Glutamatergic neuron (in vitro differentiated cells): ENCODE measurements at places on chromosomes 2 and 18. TPM values are rescaled to one million over a fixed set of nuclear protein-coding genes. Genes with fewer than 3 reads are reported as not detected.

- H3K4me3 ChIP-seq, result no peak overlapping the region
- no peaks in the 10 kb centered on the region for H3K27me3 ChIP-seq
- H3K36me3 ChIP-seq, result no peaks in the 10 kb centered on the region
- no peaks in the 10 kb centered on the region for H3K4me1 ChIP-seq
- no peak for DNase-seq
Observed at GRCh38 chr2:151904807-151905206, 76.6 kb upstream of the ARL5A start.

DPYSL5 gene
- total RNA-seq, result 313 TPM

DNA sequence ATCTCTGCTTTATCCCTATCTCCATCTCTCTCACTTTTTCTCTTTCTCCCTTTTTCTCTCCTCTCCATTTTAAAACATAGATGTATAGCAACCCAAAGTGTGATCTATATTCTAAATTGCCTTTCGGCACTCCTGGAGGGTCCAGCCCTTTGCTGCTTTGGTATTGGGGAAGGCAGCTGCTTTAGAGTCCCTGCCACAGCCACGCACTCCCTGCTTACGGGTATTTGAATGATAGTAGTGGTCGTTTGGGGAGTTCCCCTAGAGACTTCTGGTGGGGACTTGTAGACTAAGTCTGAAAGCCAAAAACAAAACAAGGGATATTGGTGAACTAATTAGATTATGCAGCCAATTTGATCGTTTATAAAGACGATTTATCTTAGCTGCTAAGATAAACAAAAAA, 11.9 kb downstream of the QPCT start:
- peaks cover 7% of the 10 kb centered on the region for H3K4me1 ChIP-seq
- no peak overlapping the region for H3K27ac ChIP-seq
- no peak overlapping the region for H3K4me3 ChIP-seq
- no peaks in the 10 kb centered on the region for H3K36me3 ChIP-seq

IL36RN gene
- not detected for total RNA-seq

VSNL1 gene
- total RNA-seq, result 6.1 TPM

GRCh38 chr18:35939138-35939537, 33.3 kb upstream of the RMP24 start:
- H3K4me1 ChIP-seq, result peaks cover under 1% of the 10 kb centered on the region
- H3K27me3 ChIP-seq, result peaks cover 3% of the 10 kb centered on the region
- H3K27ac ChIP-seq, result no peak overlapping the region
- DNase-seq, result no peak
- no peak overlapping the region for H3K4me3 ChIP-seq

- H3K4me3 ChIP-seq, result no peak overlapping the region
- no peaks in the 10 kb centered on the region for H3K36me3 ChIP-seq
- H3K27me3 ChIP-seq, result peaks cover 3% of the 10 kb centered on the region
- peaks cover 4% of the 10 kb centered on the region for H3K4me1 ChIP-seq
Observed at GRCh38 chr2:27093430-27094352, 7.1 kb downstream of the KHK start.

DNA sequence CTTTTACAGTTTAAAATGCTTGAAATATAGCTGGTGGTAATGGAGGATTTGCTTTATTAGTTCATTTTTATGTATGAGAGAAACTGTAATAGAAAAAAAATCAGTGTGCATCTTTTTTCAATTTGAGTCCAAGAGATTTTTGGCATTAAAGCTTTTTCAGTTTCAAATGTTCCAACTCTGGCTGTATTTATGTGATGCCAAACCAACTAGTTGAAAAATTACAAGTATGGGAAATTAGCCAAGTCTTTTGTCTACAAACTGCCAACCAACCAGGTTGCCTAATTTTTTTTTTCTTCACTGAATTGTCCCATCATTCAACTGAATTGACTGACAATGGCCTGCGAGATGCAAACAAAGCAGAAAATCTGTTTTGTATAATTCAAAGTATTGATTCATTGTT, 95.7 kb downstream of the ICOS start:
- H3K4me3 ChIP-seq, result no peak overlapping the region
- DNase-seq, result no peak
- H3K36me3 ChIP-seq, result no peaks in the 10 kb centered on the region
- no peak overlapping the region for H3K27ac ChIP-seq
- H3K27me3 ChIP-seq, result no peaks in the 10 kb centered on the region

- peaks cover 3% of the 10 kb centered on the region for H3K27me3 ChIP-seq
- H3K27ac ChIP-seq, result no peak overlapping the region
- no peaks in the 10 kb centered on the region for H3K36me3 ChIP-seq
- H3K4me1 ChIP-seq, result no peaks in the 10 kb centered on the region
Observed at GRCh38 chr18:21194871-21195771, 46.9 kb upstream of the GREB1L start.

ADAM23 gene
- total RNA-seq, result 16.4 TPM

C2orf80 gene
- total RNA-seq, result not detected

GRCh38 chr2:88139203-88139702, 11.4 kb upstream of the FABP1 start:
- no peaks in the 10 kb centered on the region for H3K36me3 ChIP-seq
- H3K4me1 ChIP-seq, result no peaks in the 10 kb centered on the region
- H3K27me3 ChIP-seq, result peaks cover 2% of the 10 kb centered on the region
- no peak overlapping the region for H3K27ac ChIP-seq
- no peak overlapping the region for H3K4me3 ChIP-seq

DNA sequence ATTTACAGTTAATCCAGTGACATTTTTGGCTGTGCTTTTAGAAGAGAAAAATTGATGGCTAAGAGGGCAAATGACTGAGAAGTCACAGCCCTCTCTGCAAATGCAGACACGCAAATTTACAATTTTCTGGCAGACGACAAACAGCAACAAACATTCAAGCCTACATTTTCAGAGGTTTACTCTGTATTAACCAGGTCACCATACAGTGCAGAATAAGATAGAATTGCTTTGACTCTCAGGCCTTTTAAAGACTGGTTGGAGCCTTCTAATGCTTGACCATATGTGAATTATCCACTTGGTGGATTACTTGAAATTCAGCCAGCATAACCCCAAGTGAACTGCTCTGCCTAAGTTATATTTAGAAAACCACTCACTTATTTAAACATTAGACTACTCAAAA, 280.9 kb upstream of the STON1 start:
- H3K4me3 ChIP-seq, result no peak overlapping the region
- H3K27ac ChIP-seq, result peak overlapping the region; percentile 90
- H3K27me3 ChIP-seq, result no peaks in the 10 kb centered on the region
- H3K36me3 ChIP-seq, result no peaks in the 10 kb centered on the region
- peaks cover 14% of the 10 kb centered on the region for H3K4me1 ChIP-seq

GPR45 gene
- 0.44 TPM for total RNA-seq

- H3K4me3 ChIP-seq, result no peak overlapping the region
- H3K27ac ChIP-seq, result no peak overlapping the region
- H3K27me3 ChIP-seq, result peaks cover 2% of the 10 kb centered on the region
- peaks cover 24% of the 10 kb centered on the region for H3K4me1 ChIP-seq
- H3K36me3 ChIP-seq, result no peaks in the 10 kb centered on the region
Observed at GRCh38 chr2:198077477-198077876, 273.1 kb downstream of the PLCL1 start.

DNA sequence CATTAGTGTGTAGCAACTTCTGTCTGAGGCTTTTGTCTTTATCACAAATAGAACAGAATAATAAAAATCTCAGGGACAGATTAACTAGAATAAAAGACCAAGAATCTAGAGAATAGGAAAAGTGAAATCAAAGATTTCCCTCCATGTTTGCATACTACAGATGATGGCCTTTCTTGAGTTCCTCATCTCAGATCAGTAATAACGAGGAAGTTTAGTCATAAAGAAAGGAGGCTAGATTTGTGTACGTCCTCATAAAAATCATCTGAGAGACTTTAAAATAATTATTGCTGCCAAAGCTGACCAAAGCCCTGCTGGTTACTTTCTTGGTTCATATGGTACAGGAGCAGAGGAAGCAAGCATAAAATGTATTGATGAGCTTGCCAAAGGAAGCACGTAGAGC, 117.3 kb downstream of the MIB1 start:
- H3K4me1 ChIP-seq, result no peaks in the 10 kb centered on the region
- H3K27ac ChIP-seq, result no peak overlapping the region
- H3K4me3 ChIP-seq, result no peak overlapping the region
- DNase-seq, result no peak
- H3K36me3 ChIP-seq, result no peaks in the 10 kb centered on the region
- peaks cover under 1% of the 10 kb centered on the region for H3K27me3 ChIP-seq

GALR1 gene
- 0.49 TPM for total RNA-seq

- no peaks in the 10 kb centered on the region for H3K27me3 ChIP-seq
- no peak overlapping the region for H3K27ac ChIP-seq
- H3K4me1 ChIP-seq, result no peaks in the 10 kb centered on the region
- no peak for DNase-seq
Observed at GRCh38 chr2:67717692-67718091, 320.6 kb downstream of the ETAA1 start.

DNA sequence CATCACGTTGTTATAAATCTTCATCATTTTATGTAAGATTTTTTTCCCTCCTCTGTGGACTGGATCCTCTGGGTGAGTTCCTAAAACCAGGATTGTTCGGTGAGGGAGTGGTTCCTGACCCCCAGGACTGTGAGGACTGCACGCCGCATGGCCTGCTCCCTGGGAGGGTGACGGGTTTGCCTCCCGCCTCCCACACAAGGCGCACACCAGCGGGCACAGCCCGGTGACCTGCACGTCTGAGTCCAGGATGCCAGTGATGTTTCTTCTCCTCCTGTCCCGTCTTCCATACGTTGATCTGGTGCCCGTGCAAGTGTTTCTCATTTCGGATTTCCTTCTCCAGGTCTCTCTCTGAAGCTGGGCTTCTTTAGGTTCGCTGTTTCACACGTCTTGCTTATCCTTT, 27.1 kb downstream of the CTDP1 start:
- H3K27me3 ChIP-seq, result peaks cover 4% of the 10 kb centered on the region
- H3K4me3 ChIP-seq, result no peak overlapping the region
- no peak for DNase-seq
- H3K36me3 ChIP-seq, result peaks cover 17% of the 10 kb centered on the region
- H3K27ac ChIP-seq, result no peak overlapping the region
- no peaks in the 10 kb centered on the region for H3K4me1 ChIP-seq

- DNase-seq, result no peak
- H3K4me1 ChIP-seq, result no peaks in the 10 kb centered on the region
- H3K27ac ChIP-seq, result no peak overlapping the region
- H3K36me3 ChIP-seq, result no peaks in the 10 kb centered on the region
- H3K27me3 ChIP-seq, result no peaks in the 10 kb centered on the region
Observed at GRCh38 chr2:158317642-158318041, 138.9 kb downstream of the CCDC148 start.

SERPINB5 gene
- not detected for total RNA-seq

KCNIP3 gene
- total RNA-seq, result 7.3 TPM

LRATD1 gene
- 19.4 TPM for total RNA-seq

- no peak overlapping the region for H3K27ac ChIP-seq
- no peaks in the 10 kb centered on the region for H3K4me1 ChIP-seq
- H3K4me3 ChIP-seq, result no peak overlapping the region
- H3K27me3 ChIP-seq, result peaks cover 3% of the 10 kb centered on the region
Observed at GRCh38 chr2:134320930-134321329, 67.1 kb downstream of the MGAT5 start.

SOCS6 gene
- 12.4 TPM for total RNA-seq

DNA sequence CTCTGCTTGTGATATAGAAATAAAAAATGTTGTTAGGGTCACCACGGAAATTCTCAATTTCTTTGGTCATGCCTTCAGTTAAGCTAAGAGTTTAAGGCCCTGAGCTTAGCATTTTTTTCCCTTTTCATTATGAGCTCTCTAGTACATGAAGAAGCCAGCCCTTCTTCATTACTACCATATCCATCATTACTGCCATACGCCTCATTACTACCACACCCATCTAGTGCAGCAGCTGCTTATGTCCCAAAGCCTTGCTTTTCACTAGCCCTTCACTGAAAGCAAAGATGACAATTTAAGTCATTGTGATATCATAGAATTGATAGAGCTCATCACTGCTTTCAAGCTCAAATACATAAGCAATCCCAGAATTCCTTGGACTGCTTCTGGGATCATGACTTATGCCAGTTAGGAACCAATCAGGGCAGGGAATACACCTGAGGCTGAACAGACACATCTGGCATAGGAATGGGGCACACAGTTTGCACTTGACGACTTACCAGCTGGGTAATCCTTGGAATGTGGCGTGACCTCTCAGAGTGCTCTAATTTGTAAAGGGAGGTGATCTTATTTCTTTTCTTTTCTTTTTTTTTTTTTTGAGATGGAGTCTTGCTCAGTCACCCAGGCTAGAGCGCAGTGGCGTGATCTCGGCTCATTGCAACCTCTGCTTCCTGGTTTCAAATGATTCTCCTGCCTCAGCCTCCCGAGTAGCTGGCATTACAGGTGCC, 40.3 kb downstream of the SOWAHC start:
- no peaks in the 10 kb centered on the region for H3K36me3 ChIP-seq
- no peak for DNase-seq
- H3K4me1 ChIP-seq, result peaks cover 22% of the 10 kb centered on the region

DNA sequence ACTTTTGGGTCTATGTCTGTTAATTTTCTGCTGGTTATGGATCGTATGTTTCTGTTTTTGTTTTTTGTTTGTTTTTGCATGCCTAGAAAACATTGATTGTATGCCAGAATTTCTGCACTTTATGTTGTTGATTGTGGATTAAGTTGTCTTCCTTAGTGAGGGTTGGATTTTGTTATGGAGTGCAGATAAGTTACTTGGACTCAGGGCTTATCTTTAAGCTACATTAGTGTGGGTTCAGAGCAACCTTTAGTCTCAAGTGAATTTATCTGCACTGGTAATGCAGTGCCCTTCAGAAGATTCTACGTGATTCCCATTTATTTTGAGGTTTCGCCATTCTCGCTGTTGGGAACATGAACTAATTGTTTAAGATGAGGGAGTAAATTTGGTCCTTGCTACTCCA, 32.9 kb downstream of the UBR3 start:
- H3K27ac ChIP-seq, result no peak overlapping the region
- no peaks in the 10 kb centered on the region for H3K27me3 ChIP-seq
- H3K4me3 ChIP-seq, result no peak overlapping the region
- H3K36me3 ChIP-seq, result no peaks in the 10 kb centered on the region
- no peaks in the 10 kb centered on the region for H3K4me1 ChIP-seq

- H3K27ac ChIP-seq, result no peak overlapping the region
- peaks cover 4% of the 10 kb centered on the region for H3K27me3 ChIP-seq
- no peak for DNase-seq
- H3K36me3 ChIP-seq, result no peaks in the 10 kb centered on the region
- H3K4me1 ChIP-seq, result no peaks in the 10 kb centered on the region
Observed at GRCh38 chr18:573385-573784, 6.8 kb upstream of the CETN1 start.

- H3K4me1 ChIP-seq, result peaks cover 16% of the 10 kb centered on the region
- no peaks in the 10 kb centered on the region for H3K36me3 ChIP-seq
- H3K27me3 ChIP-seq, result no peaks in the 10 kb centered on the region
- peak; percentile 50 for DNase-seq
Observed at GRCh38 chr18:37742436-37742835, 176.8 kb upstream of the CELF4 start.

TNFAIP6 gene
- not detected for total RNA-seq

DNA sequence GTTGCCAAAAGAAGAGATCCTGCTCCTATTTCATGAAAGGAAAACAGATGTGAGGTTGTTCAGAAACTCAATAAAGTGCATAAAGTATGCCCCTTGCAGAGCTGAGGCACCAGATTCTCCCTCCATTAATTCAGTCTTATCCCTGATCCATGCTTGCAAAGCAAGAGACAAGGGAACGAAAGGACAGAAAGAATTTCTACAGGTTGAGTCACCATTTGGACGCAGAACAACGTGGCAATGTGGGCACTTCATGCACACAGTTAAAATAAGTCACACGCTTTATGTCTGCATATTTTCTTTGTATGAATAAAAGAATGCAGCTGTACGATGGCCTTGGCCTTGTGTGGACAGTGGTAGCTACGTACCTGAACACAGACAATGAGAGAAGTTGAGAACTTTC, 321.7 kb upstream of the REV1 start:
- H3K4me3 ChIP-seq, result no peak overlapping the region
- DNase-seq, result no peak
- H3K27me3 ChIP-seq, result peaks cover 8% of the 10 kb centered on the region
- no peak overlapping the region for H3K27ac ChIP-seq
- peaks cover 13% of the 10 kb centered on the region for H3K36me3 ChIP-seq
- H3K4me1 ChIP-seq, result peaks cover 46% of the 10 kb centered on the region

- no peak for DNase-seq
- peaks cover 10% of the 10 kb centered on the region for H3K36me3 ChIP-seq
- H3K27ac ChIP-seq, result no peak overlapping the region
- H3K27me3 ChIP-seq, result no peaks in the 10 kb centered on the region
Observed at GRCh38 chr2:52327641-52328040, 1295.7 kb upstream of the NRXN1 start.
